NCI-H446 (cell line): ENCODE measurements at places on chromosomes 12 and 14.

DNA sequence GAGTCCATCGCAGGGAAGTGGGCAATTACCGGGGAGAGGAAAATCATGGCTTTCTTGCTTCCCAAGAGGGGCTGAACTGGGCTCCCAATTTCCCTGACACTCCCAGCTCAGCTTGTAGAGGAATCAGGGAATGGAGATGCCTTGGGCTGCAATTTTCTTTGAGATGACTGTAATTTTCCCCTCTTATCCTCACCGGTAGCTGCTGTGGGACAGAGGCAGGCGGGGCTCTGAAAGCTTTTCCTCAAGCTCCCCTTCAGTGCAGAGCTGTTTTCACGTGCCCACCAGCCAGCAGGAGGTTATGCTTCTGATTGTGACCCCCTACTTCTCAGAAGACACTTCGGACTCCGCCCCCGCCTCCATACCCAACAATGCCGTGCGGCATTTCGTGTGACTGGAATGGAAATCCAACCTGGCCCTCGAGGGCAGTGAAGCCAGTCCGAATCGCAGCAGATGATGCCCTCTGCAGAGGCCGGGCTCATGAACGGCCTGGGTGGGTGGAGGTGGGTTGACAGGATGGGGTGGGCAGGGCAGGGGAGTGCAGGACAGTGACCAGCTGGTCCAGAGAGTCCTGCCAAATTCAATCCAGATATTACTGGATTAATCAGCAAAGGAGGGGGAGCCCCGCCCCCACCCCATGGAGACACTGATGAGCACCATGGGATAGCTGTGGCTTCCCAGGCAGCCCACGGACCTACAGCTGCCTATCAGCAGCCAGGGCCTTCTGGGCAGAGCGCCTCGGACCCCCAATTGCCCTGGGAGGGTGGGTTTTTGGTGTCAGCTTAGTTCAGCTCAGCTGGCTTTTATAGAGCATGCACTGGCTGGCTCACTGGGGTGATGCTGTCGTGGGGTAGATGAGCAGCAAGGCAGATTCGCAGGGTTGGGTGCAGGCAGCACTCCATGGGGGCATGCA, 37.6 kb downstream of the RTL1 start:
- no peak for DNase-seq

GRCh38 chr12:121033625-121034349, 5.3 kb downstream of the OASL start:
- no peak for DNase-seq

DNA sequence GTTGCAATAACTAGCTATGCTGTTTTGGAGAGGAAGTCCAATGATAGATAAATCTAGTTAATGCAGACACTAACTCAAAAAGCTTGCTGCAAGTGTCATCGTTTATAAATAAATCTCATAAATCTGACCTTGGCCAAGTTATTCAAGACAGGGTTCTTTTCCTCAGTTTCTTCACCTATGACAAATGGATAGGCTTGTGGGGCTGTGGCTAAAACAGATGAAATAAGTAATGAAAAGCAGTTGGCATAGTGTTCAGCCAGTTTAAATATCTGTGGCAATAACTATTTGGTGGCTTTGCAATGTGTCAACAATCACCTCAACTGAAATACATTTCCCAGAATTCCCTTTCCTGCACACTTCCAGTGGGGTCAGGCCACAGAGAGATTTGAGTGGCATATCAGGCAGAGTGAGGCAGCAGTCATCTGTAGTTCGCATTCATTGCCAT, 169.9 kb downstream of the DYRK2 start:
- no peak for DNase-seq

- DNase-seq = no peak
Measured at GRCh38 chr14:85634205-85634604, 104.3 kb downstream of the FLRT2 start.

- DNase-seq = no peak
Measured at GRCh38 chr12:89983622-89984021, 275.0 kb upstream of the ATP2B1 start.

GRCh38 chr14:96249029-96249428, 7.0 kb upstream of the BDKRB1 start:
- no peak for DNase-seq

DNA sequence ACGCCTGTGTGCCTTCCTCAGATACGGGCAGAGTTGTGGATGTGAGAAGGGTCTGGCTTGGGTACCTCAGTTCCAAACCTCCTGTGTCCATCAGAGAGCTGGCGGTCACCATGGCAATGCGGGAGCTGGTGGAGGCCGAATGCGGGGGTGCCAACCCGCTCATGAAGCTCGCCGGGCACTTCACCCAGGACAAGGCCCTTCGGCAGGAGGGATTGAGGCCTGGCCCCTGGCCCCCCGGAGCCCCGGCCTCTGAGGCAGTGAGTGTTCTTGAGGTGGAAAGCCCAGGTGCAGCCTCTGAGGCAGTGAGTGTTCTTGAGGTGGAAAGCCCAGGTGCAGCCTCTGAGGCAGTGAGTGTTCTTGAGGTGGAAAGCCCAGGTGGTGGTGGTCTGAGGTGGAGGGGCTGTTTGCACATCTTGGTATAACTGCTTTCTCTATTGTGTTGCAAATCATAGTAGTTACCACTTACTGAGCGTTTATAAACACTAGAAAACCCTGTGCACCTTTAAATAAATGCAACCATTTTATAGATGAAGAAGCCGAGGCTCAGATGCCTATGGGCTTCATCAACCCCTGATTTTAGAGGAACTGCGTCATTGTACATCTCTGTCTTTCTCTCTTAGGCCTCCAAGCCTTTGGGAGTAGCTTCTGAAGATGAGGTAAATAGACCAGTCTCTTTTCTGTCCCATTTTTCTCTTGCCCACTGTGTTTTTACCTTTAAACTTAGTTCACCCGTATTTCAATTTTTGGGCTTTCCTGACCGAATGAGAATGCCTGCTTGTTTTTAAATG, 976 bp downstream of the PEX5 start:
- no peak for DNase-seq

- DNase-seq = no peak
Measured at GRCh38 chr14:75427482-75428229, at the start of gene JDP2. Gene JDP2, plus strand, starts transcription at chr14:75428022. Its CDS starts 9,899 bp downstream, at chr14:75437921.

DNA sequence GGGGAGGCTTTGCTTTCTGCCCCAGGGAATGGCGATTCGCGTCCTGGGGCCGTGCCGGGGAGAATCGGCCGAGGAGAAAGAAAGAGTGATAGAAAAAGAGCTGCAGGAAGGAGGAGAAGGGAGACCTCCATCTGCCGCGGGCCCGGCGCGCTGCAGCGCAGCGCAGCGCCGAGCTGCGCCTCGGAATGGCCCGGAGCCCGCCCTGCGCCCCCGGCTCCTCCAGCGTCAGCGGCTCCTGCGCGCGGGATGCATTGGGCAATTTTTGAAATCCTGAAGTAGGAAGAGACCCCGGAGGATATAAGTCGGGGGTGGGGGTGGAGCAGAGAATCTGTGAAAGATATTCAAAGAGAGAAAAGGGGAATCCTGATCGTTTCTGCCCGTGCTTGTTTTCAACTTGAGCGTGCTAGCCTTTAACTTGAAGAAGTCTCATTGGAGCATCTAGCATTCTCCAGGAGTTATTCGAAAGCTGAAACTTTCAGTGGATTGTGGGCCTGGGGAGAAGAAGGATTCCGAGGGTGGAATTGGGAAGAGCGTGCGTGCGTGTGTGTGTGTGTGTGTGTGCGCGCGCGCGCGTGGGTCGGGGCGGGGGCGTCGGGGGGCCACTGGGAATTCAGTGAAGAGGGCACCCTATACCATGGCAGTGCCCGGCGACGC, 441 bp downstream of the PDE3A start:
- DNase-seq = peak; percentile 6

DNA sequence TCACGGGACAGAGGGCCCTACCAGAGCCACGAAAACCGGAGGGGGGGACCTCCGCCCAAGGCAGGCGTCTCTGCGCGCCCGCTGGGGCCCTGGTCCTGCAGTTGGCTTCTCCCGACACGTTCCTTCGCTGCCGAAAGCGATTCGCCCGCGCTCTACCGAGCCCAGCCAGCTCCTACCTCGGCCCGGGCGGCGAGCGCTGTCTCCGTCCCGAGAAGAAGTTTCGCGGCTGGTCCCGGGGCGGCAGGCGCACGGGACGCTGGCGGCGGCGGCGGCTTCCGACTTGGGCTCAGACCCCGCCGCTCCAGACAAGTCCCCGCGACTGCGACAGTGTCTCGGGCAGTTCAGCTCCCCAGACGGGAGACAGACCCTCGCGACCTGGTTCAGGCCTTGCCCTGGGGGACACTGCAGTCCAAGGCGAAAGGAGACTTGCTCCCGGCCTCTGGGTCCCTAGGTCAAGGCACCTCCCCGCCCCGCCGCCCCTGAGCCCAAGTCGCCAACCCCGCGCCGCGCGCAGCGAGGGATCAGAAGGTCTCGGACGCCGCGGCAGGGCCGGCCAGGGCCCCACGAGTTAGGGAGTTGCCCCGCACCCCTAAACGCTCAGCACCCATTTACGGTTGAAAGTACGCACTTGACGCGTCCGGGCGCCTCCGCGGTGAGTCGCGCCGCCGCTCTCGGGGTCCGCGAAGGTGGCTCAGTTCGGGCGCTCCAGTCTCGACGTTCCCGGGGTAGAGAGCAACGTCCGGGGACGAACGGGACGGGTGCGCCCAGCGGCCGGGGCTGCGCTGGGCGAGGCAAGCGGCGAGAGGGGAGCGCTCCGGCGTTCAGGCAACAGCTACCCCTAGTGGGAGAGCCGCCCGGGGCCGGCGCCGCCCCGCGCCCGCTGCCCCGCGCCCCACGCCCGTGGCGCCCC, 1.4 kb upstream of the DIO3 start:
- DNase-seq = no peak

- no peak for DNase-seq
Measured at GRCh38 chr14:92492258-92492657, 21.3 kb upstream of the RIN3 start.

- DNase-seq = no peak
Measured at GRCh38 chr14:23076785-23077408, 18.0 kb downstream of the ACIN1 start.

DNA sequence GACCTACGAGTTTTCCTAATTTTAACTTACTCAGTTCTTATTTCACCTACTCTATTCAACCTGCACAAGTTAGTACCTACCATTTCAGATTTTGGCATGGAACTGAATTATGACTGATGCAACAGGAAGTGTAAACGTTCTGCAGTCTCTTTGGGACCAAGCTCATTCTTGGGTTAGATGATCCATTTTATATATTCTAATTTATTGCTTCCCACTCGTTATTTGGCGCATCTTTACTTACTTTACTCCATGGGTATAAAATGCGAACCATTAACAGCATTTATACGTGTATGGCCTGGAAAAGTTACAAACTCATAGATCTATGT, 1.0 kb upstream of the EML1 start:
- no peak for DNase-seq

- no peak for DNase-seq
Measured at GRCh38 chr12:122846622-122847515, 11.6 kb downstream of the HIP1R start.

GRCh38 chr12:46480316-46480715, 107.7 kb upstream of the SLC38A2 start:
- no peak for DNase-seq

- DNase-seq = no peak
Measured at GRCh38 chr14:85205875-85206274, 324.1 kb upstream of the FLRT2 start.

- DNase-seq = no peak
Measured at GRCh38 chr12:46304070-46304469, 35.2 kb upstream of the SLC38A1 start.

DNA sequence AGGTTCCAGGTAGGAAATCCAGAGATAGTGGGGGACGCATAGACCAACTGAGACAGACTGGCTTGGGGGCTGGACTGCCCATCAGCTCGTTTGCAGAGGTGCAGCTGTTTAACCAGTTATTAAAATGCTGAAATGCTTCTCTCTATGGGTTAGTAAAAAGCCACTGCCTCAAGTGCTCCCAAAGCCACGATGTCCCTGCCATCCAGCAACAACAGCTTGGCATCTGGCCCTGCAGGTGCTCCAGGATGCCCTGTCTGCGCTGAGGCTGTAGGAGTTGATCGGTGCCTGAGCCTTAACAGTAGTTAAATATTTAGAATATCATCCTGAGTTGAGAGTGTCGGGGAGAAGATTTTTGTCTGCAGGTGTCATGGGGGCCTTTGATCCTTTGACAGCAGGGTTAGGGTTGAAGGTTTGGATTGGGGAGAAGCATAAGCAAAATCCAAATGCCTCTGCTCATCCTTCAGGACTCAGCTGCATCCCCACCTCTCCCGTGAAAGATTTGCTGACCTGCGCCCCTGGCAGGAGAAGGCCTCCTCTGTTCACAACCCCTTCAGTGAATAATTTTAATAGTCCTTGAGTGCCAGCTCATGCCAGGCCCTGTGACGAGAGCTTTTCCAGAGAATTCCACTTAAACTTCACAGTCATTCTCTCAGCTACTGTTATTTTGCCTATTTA, 127.3 kb upstream of the PWP1 start:
- no peak for DNase-seq

GRCh38 chr12:41250748-41251147, 62.6 kb downstream of the PDZRN4 start:
- peak; percentile 40 for DNase-seq

DNA sequence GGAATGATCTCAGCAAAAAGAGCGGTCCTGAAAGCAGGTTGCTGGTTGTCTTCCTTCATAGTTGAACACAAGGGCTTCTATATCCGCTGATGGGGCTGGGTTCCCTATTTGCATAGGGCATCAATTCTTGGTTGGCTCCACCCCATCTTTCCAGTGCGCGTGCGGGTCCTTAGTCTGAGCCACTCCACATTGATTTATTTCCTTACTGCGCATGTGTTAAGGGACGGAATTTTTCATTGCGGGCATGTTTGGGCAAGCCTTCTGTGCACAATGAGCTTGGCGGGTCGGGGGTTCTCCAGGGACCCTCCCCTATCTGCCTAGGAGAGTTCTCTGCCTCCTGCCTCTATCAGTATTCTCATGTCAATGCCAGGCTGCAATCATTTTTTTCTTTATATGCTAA, 21.2 kb upstream of the DLGAP5 start:
- peak; percentile 14 for DNase-seq

- peak; percentile 12 for DNase-seq
Measured at GRCh38 chr12:5262450-5262849, 169.5 kb upstream of the NTF3 start.

- DNase-seq = no peak
Measured at GRCh38 chr12:99343960-99344359, 303.6 kb upstream of the GARIN6 start.

DNA sequence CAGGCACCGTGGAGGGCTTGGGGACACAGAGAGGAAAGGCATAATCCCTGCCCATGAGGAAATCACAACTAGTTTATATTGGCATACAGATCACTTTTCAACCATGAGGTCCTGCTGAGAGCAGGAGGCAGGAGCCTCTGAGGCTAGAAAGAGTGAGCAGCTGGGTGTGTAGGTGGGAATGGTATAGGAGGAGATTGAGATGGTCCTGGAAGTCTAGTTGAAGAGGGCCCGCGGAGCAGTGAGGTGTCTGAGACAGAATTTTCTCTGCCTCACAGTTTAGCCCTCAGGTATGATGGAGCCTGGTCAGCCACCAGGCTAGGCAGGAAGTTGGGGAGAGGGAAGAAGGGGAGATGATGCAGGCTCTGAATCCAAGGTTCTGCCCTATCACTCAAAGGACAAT, 54.7 kb upstream of the JDP2 start:
- DNase-seq = no peak

- no peak for DNase-seq
Measured at GRCh38 chr12:111304642-111305071, 64.2 kb downstream of the PHETA1 start.

DNA sequence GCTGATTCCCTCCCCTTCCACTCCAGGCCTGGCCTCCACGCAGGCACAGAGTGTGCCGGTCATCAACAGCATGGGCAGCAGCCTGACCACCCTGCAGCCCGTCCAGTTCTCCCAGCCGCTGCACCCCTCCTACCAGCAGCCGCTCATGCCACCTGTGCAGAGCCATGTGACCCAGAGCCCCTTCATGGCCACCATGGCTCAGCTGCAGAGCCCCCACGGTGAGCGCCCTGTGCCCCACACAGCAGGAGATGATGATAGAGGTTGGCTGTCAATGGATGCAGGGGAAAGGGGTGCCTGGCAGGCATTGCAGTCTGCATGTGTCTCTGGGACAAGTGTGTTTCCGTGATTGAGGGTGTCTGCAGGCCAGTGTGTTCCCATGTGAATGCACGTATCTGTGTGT, 18.8 kb downstream of the C12orf43 start:
- no peak for DNase-seq
